ENCODE measurements at places on chromosomes 7 and 10.

DNA sequence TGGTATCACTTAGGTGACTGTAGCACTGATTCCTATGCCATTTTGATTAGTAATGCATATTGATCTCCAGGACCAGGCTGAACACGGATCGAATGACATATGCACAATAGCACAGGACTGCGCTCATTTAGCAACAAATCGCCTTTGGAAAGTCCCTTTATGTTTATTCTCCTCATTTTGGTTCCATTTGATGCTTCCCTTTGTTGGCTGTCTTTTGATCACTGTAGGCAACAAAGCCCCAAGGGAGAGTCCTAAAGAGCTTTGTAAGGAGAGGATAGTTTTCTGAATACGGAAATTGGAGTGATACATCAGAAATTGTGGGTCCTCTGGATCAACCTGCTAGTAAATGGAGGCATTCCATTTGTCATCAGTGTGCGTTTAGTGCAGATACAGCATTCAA is 1111.4 kb downstream of the SORCS1 start:
- DNase-seq, result no peak

- DNase-seq, result no peak
These were observed 8.6 kb downstream of the GDF2 start for GRCh38 chr10:47330804-47331203.

DNA sequence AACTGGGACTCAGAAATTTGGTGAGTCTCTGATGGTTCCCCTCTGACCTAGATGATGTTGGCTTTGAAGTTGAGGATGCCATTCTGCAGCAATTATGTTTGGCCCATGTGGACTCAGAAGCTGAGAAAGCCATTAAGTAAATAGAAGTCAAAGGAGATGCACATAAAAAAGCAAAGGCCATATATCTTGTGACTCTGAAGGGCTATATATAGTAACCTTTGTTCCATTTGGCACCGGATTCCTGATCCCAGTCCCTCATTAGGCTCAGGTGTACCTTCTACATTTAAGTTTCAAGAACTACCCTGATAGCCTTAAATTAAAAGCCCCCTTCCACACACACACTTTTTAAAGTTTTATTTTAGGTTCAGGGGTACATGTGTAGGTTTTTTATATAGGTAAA is 50.0 kb upstream of the PDK4 start:
- no peak for DNase-seq

- DNase-seq, result no peak
These were observed 83.8 kb downstream of the DLG5 start for GRCh38 chr10:77842652-77843212.

- DNase-seq, result no peak
These were observed 552.8 kb downstream of the ANKRD7 start for GRCh38 chr7:118777308-118777707.
